Activated CD4-positive, alpha-beta T cell treated with anti-CD3 and anti-CD28 coated beads, Interleukin-2, Interleukin-4, amounts not matched to agents 100 ng/mL and 50 ng/mL, durations not matched to agents 16 hours and 8 hours (primary cell): ENCODE measurements at places on chromosomes 12 and 14.

DNA sequence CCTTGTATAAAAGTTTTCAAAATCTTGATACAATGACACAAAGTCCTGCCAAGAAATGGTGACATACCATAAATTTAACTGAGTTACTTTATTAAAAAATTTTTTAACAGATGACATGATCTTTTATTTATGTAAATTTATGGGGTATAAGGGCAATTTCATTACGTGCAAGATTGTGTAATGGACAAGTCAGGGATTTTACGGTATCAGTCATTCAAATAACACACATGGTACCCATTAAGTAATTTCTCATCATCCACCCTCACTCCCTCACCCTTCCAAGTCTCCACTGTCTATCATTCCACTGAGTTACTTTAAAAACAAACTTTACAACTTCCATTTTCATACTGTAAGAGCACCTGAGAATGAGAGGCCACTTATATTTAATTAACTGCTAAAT is 37.4 kb downstream of the SPTLC2 start:
- no peak for DNase-seq

GRCh38 chr12:76085520-76085868 is 1.0 kb upstream of the NAP1L1 start:
- peak; percentile 75 for DNase-seq

- peak; percentile 3 for DNase-seq
Observed at GRCh38 chr12:14473707-14474287, 93.9 kb downstream of the PLBD1 start.

- no peak for DNase-seq
Observed at GRCh38 chr14:74434294-74434693, 8.3 kb upstream of the SYNDIG1L start.

DNA sequence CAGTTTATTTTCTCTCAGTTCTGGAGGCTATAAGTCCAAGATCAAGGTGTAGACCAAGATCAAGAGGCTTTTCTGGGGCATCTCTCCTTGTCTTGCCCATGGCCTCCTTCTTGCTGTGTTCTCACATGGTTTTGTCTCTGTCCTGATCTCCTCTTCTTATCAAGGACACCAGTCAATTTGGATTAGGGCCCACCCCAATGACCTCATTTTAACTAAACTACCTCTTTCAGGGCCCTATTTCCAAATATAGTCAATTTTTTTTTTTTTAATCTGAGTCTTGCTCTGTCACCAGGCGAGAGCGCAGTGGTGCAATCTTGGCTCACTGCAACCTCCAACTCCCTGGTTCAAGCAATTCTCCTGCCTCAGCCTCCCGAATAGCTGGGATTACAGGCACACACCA is 50.8 kb downstream of the TSHR start:
- no peak for DNase-seq

GRCh38 chr12:103632554-103633216 is 45.6 kb downstream of the STAB2 start:
- peak; percentile 84 for DNase-seq

- no peak for DNase-seq
Observed at GRCh38 chr14:30156571-30156970, 228.9 kb upstream of the PRKD1 start.

DNA sequence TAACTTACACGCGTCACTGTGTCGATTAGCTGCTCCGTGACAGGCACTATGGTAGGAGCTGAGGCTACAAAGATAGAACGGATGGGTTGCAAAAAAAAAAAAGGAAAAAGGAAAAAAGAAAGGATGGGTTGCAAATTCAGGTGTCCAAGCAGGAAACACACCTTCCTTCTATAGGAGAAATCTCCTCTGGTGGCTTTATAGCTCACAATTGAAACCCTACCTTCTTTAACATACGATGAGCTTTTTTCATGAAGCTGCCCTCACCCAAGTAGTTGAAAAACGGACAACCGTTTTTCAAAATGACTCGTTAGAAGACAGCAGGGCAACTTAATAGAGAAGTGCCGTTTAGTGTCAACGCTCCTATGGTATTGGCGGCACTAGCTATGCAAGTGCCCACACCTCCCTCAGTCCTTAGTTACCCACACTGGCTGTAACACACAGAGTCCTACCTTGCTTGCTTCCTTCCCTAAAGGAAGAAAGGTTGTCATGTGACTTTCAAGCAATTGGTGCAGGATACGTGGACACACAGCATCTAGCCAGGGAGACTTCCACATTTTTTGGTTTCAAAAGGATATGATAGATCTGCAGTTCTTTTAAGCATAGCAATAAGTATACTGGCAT is 682 bp upstream of the TRIP11 start:
- peak; percentile 78 for DNase-seq

DNA sequence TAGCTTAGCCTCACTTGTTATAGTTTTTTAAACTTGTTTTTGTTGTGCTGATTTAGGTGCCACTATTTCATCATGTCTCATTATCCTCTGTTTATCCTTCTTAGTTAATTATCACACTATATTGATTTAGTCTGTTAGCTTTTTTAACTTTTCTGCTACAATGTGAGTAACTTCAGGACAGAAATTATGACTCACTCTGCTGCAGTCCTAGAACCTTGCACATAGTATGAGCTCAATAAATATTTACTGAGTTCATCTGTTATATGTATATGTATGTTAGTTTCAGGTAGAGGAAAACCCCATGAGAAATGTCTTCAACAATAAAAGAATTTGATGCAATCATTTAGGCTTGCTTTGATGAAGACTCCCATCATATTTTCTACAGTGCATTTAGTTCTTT is 224.3 kb upstream of the NAV3 start:
- DNase-seq: no peak

- no peak for DNase-seq
Observed at GRCh38 chr12:15608406-15608805, 180.8 kb downstream of the EPS8 start.

GRCh38 chr12:102702447-102703114 is 214.5 kb downstream of the PAH start:
- DNase-seq: peak; percentile 37

DNA sequence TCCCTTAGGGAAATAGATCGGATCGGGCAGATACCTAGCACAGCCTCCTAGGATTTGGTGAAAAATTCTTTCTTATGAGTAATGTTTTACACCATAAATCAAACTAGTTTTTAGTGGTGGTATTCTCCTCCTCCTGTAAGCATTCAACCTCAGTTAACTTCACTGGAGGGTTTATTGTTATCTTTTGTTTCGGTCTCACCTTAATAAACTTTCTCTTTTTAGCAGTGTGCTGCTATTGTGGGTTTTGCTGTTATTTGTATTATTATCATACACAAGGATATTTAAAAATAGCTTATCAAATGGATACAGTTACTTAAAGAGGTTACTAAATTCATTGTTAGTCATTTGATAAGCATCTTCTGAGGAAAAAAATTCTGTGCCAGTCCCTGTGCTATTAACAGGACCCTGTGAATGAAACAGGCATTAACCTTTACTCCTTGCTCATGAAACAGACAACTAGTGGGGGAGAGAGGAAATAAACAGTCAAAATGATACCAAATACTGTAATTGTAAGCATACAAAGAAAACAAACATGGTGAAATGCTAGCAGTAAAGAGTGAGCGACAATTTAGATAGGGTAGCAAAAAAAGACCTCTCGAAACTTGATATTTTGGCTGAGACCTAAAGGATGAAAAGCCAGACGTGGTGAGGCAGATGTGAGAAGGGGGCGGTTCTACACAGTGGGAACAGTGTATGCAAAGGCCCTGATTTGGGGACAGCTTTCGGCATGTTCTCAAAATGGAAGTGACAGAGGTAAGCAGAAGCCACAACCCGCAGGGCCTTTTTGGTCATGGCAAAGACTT is 178.7 kb upstream of the SOX5 start:
- no peak for DNase-seq
